ENCODE measurements at places on chromosomes 1 and 21.

- no peak for DNase-seq
These were observed 36.3 kb upstream of the C1orf21 start for GRCh38 chr1:184350573-184350972.

DNA sequence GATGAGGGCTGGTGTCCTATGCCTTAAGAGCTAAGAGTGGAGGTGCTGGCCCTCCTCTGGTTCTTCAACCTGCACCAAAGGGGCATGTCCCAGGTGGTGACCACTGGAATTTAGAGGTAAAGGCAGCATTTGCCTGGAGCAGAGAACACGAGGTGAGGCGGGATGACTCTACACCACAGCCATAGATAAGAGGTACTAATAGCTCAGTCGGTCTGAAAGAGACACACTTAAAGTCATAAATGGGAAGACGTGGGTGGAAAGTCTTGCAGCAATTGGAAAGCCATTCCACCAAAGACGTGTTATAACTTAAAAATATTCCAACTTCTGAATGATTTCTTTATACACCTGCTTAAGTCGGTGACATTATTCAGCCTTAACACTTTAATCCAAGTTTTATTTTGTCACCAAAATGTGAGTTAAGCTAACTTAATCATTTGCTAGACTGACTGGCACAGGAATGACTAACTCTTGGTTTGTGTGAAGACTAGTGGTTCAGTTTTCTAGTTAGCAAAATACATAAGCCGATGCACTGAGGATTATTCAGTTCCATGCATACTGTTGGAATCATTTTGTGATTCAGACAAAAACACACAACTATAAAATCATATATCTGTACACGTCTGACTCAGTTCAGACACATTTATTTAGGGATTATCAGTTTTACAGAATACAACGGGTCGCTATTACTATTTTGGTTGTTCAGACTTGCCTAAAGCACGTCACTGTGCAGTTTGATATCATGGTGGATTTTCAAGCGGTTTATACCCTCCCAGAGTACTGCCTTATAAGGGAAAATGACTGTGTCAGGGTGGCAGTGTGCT is 4.6 kb upstream of the ETS2 start:
- no peak for DNase-seq

GRCh38 chr1:150121236-150121862 is 28.4 kb upstream of the PLEKHO1 start:
- DNase-seq: no peak

GRCh38 chr21:28177124-28177523 is 815.6 kb downstream of the LTN1 start:
- DNase-seq: no peak

- DNase-seq: no peak
These were observed 188.2 kb downstream of the AMY1C start for GRCh38 chr1:103937763-103938357.

- DNase-seq: no peak
These were observed 59.9 kb downstream of the LDLRAD2 start for GRCh38 chr1:21871943-21872342.

- no peak for DNase-seq
These were observed 53.2 kb upstream of the SYNC start for GRCh38 chr1:32755810-32756159.

GRCh38 chr21:26225046-26225445 is 54.5 kb upstream of the APP start:
- DNase-seq: no peak

DNA sequence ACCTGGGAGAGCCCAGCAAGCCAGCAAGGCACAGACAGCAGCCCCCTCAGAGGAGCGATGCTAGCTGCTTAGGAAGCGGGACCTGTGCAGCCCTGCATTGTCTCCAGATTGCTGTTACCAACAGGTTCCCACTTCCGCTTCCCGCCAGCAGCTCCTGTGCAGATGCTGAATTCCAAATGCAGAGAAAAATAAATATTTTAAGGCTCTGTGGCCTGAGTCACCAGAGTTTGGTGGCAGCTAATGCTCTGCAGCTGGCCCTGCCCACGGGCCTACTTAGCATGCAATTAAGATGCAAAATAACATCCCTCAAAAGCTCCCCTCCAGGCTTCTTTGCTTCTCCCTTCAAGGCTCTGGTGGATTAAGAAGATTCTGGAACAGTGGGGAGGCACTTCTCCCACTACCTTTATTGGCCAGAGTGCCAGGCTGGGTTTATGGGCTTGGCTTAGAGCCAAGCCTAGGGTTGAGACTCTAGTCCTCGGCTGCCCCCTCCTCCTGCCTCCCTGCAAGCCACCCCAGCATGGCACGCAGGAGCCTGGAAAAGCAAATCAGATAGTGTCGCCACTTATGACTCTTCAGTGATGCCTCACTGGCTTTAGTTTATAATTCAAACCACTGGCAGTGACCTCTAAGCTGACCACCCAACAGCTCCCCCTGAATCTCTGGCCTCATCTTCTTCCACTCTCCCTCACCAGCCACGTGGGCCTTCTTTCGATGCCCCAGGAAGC is 207.1 kb upstream of the ZC3H12A start:
- DNase-seq: no peak

DNA sequence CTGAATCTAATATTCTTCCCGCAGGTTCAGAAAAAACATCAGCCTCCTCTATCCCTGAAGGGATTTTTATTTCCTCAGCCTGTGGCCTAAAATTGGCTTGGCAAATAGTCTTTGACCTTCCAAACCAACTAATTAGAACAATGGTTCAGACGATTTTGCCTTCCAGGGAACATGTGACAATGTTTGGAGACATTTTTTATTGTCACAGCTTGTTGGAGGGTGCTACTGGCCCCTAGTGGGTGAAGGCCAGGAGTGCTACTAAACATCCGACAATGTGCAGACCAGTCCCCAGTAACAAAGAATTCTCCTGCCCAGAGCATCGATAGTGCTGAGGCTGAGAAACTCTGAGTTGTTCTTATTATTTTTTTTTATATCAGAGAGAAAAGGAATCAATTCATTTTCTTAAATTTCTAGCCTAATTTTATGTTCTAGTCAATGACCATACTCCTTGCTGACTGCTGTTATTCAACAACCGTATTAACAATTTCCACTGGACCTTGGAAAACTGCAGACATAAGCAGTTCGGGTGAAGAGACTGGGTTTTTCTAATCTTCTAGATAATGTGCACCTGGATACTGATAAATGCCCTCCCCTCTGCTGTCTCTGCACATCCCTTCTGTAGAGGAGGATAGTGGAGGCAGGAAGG is 280.7 kb downstream of the LMX1A start:
- peak; percentile 57 for DNase-seq

DNA sequence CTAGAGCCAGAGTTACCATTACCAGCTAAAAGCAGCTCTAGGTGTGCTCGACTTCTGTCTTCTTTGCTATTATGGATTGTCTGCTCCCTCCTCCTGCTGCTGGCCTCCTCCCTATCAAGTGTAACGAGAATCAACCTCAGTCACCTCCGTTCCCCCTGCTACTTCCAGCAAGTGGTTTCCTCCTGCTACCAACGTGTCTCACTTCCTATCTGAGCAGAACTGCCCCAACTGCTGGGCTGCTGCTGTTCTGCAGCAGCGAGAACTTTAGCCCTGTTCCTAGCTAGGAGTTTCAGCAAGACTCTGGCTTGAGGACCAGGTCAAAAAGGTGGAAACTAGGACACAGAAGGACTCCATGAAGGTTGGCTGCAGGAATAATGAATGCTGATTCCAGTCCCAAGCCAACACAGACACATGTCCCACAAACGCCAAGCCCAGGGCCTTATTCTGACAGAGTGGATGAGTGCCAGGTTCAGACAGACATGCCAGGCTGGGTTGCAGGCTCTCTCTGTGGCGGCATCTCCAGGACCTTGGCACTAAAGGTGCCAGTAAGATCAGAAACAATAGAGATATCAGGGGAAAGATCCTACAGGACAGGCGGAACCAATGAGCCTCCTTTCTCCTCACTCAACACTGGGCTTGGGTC is 46.9 kb downstream of the CD34 start:
- no peak for DNase-seq

DNA sequence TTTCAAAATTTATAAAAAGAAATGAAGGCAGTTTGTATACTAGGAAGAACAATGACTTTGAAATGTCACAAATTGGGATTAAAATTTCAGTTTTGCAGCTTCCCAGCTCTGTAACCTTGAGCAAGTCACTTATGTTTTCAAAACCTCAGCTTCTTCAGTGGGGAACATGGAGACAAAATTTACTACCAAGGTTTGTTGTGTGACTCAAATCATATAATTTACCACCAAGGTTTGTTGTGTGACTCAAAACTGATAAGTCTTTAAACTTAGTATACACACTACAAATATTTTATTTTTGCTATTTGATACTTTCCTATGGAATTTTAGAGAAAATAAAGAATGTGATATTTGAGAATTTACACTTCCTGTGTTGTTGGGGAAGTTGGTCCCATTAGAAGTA is 219.9 kb downstream of the KCTD3 start:
- DNase-seq: no peak

GRCh38 chr21:39737376-39738000 is 7.5 kb upstream of the IGSF5 start:
- no peak for DNase-seq

DNA sequence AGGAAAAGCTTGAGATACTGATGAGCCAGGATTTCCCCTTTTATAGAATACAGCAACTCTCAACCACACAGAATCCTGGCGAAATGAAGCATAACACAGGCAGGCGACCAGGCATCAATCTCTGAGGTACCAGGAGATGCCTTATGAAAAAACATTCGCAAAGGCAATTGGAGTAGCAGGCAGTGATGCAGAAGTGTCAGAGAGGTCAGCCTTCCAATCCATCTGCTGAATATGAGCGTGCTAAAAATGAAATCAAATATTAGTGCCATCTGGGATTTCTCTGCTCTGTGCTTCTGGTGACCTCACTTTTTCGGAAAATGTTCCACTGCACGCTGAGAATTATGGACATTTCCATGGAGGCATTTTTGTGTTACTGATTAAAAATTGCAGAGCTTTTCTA is 258.8 kb downstream of the VAV3 start:
- DNase-seq: no peak

- no peak for DNase-seq
These were observed 33.6 kb upstream of the LHX8 start for GRCh38 chr1:75100481-75101092.

DNA sequence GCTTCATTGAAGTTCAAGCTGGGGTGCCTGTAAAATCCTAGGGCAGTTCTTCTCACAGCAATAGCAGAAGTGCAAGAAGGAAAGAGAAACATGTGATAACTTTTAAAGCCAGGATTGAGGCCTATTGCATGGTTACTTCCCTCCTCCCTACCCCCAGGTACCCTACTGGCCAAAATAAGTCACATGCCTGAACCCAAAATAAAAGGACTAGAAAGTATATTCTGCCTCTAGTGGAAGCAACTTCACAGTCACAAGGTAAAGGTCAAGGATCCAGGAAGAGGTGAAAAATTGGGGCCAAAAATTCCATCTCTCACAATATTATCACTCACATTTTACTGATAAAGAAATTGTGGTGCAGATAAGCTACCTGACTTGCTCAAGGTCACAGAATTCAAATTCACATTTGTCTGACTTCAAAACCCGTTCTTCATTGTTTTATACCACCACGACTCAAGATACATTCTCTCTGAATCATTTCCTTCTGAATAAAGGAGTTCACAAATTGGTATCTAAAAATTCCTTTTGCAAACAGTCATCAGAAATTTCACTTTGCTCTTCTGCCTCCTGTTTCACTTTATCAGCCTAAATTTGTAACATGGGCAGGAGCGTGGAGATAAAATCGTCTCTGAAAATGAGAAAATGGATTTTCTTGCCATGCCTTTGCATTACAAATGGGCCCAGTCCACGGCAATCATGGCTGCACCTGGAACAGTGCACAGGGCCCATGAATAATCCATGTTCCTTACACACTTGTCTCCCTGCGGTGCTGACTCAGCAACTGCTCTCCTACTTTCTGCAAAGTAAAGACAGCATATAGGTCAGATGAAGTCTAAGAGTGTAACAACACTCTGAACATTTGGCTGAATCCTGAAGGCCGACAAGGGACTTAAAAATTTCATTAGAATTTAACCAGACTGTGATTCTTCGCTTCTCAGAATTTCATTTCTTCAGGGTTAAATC is 485.3 kb upstream of the NFIA start:
- DNase-seq: no peak

DNA sequence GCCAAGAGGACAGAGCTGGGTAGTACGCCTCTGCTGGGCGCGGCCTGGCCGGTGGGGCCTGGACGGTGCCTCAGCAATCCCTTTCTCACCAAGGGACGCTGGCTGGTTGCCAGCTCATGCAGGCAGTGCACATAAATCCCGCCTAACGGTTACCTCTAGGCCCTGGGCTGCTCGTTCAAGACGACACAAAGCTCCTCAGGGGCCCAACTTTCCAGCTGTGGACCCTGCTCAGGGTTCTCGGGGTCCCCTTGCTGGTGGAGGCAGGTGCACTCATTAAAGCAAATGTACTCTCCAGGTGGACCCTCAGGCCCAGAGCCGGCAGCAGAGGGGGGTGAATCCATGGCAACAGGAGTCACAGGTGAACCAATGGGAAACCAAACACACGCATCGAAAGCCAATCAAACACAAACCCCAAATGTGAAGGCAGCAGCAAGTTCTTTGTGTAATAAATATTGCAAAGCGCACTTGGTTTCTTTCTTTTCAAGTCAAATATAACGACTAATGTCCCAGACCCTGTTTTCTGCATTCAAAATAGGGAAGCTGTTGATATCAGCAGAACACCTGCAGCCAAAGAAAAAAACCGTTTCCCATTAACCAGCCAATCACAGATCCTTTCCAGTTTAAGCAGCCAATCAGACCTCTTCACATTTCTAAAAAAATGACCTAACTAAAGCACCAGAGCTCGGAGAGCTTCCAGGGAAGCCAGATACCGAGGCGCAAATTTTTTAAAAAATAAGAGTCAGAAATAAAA is 26.1 kb upstream of the CLSTN1 start:
- DNase-seq: peak; percentile 45

DNA sequence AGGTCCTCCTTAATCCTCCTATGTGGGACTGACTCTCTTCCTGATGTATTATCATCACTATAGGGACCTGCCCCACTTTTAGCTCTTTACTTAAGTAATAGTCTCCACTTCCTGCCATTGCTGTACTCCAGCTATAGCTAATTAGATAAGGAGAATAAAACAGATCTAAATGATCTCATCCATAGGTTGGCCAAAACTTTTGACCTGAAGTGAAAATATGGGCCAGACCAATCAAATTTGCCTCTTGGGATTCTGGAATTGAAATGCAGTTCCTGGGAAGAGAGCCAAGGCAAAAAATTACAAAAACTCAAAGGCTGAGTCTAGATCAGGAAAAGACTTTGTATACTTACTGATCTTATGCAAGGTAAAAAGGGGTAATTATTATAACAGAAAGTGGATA is 36.1 kb upstream of the PDE4B start:
- DNase-seq: no peak

DNA sequence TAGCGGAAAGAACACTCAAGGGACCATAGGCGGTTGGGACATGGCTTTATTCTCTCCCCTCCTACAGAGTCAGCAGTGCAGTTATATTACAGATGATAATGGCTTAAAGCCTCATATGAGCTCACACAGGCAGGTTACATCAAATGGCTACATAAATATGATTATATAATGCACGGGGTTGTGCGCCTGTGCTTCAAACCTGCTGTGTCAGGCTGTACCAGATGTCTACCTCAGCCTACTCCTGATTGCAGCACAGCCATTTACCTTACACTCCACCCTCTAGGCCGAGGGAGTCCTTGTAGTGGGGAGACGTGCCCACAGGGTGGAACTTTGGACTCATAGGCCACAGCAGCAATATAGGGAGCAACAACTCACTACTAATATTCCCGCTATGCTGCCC is 16.4 kb upstream of the TBX19 start:
- no peak for DNase-seq

All from COR-L47 (cell line).